ENCODE measurements at places on chromosomes 6 and 20. TPM values are rescaled to one million over a fixed set of nuclear protein-coding genes. Genes with fewer than 3 reads are reported as not detected.

DNA sequence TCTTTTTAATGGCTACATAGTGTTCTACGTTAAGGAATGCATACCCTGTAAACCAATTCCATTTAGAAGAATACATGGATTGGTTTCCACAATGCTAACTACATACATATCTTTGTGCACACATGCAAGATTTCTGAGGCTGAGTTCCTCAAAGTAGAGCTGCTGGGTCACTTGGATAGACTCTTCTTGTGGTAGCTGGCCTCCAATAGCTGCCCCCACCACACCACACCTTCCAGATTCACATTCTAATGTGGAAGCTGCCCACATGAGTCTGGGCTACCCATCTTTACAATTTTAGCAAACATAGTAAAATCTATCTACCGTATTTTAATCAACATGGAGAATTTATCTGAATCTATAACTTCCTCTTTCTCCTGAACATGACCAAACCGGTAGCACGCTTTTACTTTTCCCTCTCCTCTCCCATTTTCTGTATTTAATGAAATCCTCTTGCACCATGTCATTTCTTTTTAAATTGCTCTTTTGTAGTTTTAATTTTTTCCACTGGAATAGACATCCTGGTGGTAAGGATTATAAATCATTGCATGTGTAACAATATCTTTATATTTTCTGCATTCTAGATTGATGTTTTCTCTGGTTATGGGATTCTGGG is 74.7 kb upstream of the CITED2 start:
- DNase-seq, result no peak

DNA sequence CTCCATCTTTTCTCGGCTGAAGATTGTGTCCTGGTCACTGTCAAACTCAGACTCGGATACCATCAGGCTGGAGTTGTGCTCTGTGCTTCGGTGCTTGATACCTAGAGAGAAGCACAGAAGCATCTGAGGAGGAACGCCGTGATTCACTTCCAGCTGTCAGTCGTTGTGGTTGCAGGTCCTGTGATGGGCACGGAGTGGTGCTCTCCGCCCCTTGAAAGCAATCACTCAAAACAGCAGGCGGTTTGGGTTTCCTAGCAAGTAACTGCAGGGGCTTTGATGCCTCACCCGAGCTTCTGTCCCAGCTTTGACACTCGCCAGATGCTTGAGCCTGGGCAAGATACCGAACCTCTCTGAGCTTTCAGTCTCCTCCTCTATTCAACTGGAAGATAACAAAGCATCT is 52.5 kb downstream of the ALDH5A1 start:
- DNase-seq, result no peak

DNA sequence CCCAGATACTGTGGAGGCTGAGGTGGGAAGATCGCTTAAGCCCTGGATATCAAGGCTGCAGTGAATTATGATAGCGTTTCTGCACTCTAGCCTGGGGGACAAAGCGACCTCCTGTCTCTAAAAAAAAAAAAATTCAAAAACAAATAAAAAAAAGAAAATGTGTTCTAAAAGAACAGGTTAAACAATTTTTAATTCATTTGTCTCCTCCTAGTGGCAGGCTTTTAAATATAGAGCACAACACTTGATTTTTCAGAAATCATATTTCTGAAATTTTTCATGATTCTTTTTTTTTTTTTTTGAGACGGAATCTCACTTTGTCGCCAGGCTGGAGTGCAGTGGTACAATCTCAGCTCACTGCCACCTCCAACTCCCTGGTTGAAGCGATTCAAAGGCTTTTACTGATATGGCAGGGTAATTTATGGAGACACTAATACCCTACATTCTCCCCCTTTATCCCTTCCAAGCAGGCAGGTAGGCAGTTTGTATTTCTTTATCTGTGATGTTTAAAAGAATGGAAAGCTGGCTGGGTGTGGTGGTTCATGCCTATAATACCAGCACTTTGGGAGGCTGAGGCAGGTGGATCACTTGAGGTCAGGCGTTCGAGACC is 8.7 kb upstream of the GTF3C6 start:
- peak; percentile 61 for DNase-seq

DNA sequence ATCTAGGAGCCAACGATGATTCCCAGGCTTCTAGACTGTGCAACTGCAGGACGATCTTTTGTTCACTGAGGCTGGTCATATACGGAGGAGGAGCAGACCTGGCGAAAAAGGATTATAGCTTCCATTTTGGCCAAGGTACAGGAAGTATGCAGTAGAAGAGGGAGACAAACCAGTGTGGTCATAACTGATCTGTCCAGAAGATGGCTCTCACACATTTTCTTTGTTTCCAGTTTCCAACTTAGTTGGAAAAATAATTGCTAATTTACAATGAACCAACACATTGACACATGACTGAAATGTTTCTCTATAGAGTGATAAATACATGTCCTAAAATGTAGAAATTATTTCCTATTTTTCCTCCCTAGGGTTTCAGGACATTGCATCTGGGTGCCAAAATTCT is 364.1 kb upstream of the BTBD3 start:
- DNase-seq, result peak; percentile 28

GRCh38 chr6:47420394-47421371 is 56.9 kb upstream of the CD2AP start:
- peak; percentile 57 for DNase-seq

STMN3 gene
- total RNA-seq, result 1.2 TPM

GRCh38 chr20:21125072-21125848 is 622 bp upstream of the KIZ start:
- DNase-seq, result peak; percentile 60

KHDC1L gene
- total RNA-seq, result not detected

DNA sequence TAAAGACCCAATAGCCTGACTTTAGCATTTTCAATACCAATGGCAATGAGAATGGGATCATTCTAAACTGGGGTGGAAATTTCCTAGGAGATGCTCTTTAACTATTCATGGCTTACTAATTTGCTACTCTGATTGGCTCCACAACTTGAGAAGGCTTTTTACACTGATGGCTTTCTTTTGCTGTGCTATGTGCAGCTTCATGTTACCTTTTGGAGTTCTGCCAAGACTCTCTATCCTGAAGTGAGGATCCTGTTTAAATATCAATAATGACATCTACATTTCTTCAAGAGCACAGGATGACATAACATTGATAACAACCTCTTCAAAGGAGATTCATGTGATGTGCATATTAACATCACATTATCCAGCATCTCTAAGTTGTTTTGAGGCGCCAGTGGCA is 43.4 kb upstream of the SIRPG start:
- DNase-seq, result no peak

HLA-DQA1 gene
- not detected for total RNA-seq

DNA sequence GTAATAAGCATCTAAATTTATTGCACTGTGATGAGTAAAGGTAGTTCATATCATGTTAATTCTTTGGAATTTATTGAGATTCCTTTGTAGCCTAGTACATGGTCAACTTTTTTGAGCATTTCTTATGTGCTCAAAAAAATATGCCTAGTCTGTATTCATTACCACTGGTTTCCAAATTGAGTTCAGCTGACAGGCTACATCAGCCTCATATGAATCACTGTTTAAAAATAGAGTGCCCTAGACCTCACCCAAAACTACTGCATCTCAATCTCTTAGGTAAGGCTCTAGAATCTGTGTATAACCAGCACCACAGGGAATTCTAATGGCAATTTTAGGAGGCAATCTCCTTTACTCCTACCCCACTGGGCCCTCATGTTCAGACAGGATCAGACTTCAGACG is 16.7 kb upstream of the FOXF2 start:
- DNase-seq, result no peak

BTNL2 gene
- total RNA-seq, result not detected

- DNase-seq, result no peak
Observed at GRCh38 chr6:33075208-33075567, 602 bp upstream of the HLA-DPB1 start.

GRCh38 chr6:32973144-32974015 is 5.0 kb downstream of the BRD2 start:
- DNase-seq, result peak; percentile 60

GRCh38 chr6:106574741-106575458 is 54.4 kb downstream of the RTN4IP1 start:
- peak; percentile 81 for DNase-seq

GRCh38 chr6:16674801-16675392 is 86.4 kb downstream of the ATXN1 start:
- peak; percentile 70 for DNase-seq

DNA sequence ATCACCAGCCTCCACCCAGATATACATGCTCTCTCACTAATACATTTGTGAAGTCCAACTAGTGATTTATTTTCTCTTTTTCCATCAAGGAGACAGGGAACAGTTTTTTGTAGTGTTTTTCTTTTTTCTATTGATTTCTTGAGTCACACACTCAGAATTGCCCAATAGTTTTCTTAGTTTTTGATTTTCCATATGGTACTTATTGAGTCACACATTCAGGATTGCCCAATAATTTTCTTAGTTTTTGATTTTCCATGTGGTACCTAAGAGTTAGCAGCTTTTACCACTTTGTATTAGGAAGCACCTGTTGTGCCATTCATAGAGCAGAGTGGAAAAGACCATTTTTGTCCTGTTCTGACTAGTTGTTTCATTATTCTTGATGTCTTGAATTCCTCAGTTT is 1268.8 kb downstream of the EPHA7 start:
- DNase-seq, result no peak

RGS17 gene
- total RNA-seq, result 3.3 TPM

- peak; percentile 75 for DNase-seq
Observed at GRCh38 chr20:5642155-5642981, 107.8 kb upstream of the SHLD1 start.

GRCh38 chr20:24835195-24835594 is 113.9 kb upstream of the CST7 start:
- no peak for DNase-seq

GRCh38 chr20:43463527-43464218 is 6.0 kb downstream of the SRSF6 start:
- no peak for DNase-seq

- DNase-seq, result no peak
Observed at GRCh38 chr6:110322874-110323242, 35.3 kb downstream of the METTL24 start.

- DNase-seq, result no peak
Observed at GRCh38 chr6:151148111-151148510, 91.7 kb upstream of the AKAP12 start.

DNA sequence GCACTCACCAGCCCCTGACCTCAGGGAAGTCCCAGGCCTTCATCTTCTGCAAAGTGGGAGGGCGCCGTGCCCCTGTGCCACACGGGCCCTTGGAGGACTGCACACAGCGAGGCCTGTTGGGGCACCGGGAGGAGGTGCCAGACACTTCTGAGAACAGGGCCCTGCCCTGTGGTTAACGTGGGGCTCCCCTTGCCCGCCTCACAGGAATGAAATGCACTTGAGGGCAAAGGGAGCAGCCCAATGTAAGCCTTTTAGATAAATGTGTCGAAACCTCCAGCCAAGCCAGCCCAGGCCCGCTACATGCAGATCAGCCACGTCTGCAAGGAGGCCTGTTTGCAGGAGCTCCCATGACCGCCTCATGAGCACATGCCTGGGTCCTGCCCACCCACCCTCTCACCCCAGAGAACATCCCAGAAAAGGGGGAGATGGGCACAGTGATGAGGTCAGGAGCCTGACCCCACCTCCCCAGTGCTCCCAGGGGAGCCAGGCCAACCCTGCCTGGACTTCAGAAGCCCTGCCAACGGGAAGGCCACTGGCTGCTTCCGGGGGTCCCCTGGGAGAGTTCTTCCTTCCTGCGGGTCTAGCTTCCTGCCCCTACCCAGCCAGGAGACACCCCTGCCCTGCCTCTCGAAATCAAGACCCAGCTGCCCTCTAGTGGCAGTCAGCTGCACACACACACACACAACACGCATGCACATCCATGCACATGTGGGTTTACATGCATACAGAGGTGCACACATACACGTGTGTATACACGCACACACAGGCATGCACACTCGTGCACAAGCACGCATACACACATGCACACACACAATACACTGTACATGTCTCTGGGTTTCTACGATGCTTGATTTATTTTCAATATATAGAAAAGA is 178.7 kb downstream of the TAF4 start:
- peak; percentile 56 for DNase-seq

GRCh38 chr20:51531141-51531710 is 11.3 kb downstream of the NFATC2 start:
- DNase-seq, result no peak

RPP21 gene
- 17.5 TPM for total RNA-seq

SLC22A7 gene
- not detected for total RNA-seq

GRCh38 chr6:94636780-94637385 is 940.5 kb upstream of the MANEA start:
- no peak for DNase-seq

PLTP gene
- 5.4 TPM for total RNA-seq

DNA sequence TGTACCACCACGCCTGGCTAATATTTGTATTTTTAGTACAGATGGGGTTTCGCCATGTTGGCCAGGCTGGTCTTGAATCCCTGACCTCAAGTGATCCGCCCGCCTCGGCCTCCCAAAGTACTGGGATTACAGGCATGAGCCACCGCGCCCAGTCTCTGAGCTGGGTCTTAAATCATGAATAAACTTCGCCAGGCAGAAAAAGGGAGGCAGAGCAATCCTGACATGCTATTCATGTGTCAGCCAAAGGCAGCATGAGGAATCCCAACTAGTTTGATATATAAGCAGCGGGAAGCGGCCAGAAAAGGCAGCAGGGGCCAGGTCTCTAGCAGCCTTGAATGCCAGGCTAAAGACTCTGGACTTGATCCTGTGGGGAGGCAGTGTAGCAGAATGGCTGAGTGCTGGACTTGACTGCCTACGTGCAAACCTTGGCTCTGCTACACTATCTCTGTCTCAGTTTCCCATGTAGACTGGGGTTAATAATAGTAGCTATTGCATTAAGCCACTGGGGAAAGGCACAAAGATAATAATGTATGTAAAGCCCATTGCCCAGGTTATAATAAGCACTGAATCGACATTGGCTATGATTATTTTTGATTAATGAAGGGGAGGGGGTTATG is 1.8 kb downstream of the PROCR start:
- DNase-seq, result peak; percentile 33

- no peak for DNase-seq
Observed at GRCh38 chr6:121770943-121771342, 335.5 kb downstream of the GJA1 start.

PLEKHG1 gene
- 42.3 TPM for total RNA-seq

GRCh38 chr20:45921337-45922189 is 9.6 kb upstream of the PLTP start:
- DNase-seq, result no peak

- peak; percentile 74 for DNase-seq
Observed at GRCh38 chr6:142331075-142331551, 29.3 kb downstream of the ADGRG6 start.

GRCh38 chr20:41174782-41175181 is 37.4 kb downstream of the PLCG1 start:
- no peak for DNase-seq

DNA sequence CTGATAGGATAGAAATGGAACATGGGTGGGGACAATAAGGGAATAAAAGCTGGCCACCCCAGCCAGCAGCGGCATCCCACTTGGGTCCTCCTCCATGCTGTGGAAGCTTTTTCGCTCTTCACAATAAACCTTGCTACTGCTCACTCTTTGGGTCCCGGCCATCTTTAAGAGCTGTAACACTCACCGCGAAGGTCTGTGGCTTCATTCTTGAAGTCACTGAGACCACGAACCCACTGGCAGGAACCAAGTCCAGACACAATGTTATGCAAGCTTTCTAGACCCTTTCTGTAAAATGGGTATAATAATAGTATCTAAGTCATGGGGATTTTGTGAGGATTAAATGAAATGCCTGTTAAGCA is 48.9 kb upstream of the EZR start:
- no peak for DNase-seq

Data from dermis blood vessel endothelial cell (primary cell).